ENCODE measurements at places on chromosomes 12 and 14. TPM values are rescaled to one million over a fixed set of nuclear protein-coding genes. Genes with fewer than 3 reads are reported as not detected.

The KRT4 gene
- total RNA-seq, result not detected

The TAC3 gene
- not detected for total RNA-seq

The PLXNC1 gene
- total RNA-seq, result 254 TPM

The MIP gene
- not detected for total RNA-seq

The EML1 gene
- 14.1 TPM for total RNA-seq

The GUCY2C gene
- not detected for total RNA-seq

The GLI1 gene
- 0.15 TPM for total RNA-seq

The GARIN6 gene
- total RNA-seq, result not detected

The TEX22 gene
- 0.36 TPM for total RNA-seq

The APOF gene
- total RNA-seq, result not detected

The KRT85 gene
- not detected for total RNA-seq

The GPRC5A gene
- total RNA-seq, result 20.7 TPM

The ISM2 gene
- not detected for total RNA-seq

The AMIGO2 gene
- total RNA-seq, result 1.0 TPM

The ANKS1B gene
- 1.3 TPM for total RNA-seq

The NUDT4 gene
- total RNA-seq, result 40.6 TPM

The IL31 gene
- total RNA-seq, result not detected

The RERG gene
- total RNA-seq, result 0.36 TPM

The BCAT1 gene
- 3.3 TPM for total RNA-seq

The NAA25 gene
- total RNA-seq, result 37.2 TPM

The KRT5 gene
- 0.69 TPM for total RNA-seq

The GPR65 gene
- not detected for total RNA-seq

The PTGER2 gene
- under 0.01 TPM for total RNA-seq

The GPR137C gene
- 0.73 TPM for total RNA-seq

Measured in melanocyte of skin (primary cell).